Stimulated activated CD4-positive, alpha-beta T cell treated with anti-CD3 and anti-CD28 coated beads, Interleukin-2, amount 100 ng/mL, for 4 hours (primary cell): ENCODE measurements at places on chromosomes 11 and 22.

DNA sequence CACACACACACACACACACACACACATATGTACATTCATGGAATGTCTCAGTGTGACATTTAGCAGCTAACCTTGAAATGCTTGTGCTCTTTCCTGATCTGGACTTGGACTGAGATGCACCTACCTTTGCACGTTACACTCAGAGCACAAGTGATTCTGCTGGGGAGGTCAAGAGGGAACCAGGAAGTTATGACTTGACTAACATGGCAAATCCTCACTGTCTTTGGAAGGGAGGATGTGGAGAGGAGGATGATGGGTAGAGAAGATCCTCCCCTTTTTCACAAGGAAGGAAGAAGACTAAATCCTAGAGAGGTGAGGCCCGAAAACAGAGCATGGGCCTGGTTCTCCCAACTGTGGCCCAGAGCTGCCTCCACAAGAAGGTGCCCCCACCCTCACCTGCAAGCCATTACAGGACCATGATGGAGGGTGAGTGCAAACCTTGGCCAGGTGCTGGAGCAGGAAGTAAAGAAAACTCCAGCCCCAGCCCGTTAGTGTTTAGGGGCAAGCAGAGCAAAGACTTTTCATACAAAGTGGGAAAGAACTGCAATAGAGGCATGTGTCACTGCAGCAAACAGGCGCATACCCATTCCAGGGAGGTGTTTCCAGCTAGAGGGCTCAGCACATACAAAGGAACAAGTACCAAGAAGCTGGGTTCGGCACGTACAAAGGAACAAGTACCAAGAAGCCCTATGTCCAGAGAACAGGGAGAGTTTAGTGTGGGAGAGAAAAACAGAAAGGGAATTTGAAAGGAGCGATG, 26.4 kb downstream of the SCN4B start:
- DNase-seq: no peak

DNA sequence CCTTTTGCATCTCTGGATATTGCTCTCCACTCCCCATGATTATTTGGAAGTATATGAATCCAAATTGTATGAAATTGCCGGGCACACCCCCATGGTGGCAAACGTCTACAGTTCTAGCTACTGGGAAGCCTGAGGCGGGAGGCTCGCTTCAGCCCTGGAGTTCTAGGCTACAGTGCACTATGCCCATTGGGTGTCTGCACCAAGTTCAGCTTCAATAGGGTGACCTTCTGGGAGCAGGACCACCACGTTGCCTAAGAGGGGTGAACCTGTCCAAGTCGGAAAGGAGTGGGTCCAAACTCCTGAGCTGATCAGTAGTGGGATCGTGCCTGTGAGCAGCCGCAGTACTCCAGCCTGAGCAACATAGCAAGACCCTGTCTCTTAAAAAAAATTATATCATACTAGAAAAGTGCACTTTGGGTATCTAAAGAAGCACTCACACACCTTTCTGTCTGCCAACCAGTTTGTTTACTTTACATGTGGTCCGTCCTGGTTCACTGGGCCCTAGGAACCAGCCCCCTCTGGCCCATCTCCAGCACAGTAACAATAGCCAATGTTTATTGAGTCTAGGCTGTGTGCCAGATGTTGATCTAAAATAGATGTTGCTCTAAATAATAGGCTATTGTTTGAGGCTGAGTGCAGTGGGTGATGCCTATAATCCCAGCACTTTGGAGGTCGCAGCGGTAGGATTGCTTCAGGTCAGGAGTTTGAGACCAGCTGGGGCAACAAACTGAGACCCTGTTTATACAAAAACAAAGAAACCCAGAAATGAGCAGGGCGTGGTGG, 16.4 kb upstream of the KAT5 start:
- no peak for DNase-seq

DNA sequence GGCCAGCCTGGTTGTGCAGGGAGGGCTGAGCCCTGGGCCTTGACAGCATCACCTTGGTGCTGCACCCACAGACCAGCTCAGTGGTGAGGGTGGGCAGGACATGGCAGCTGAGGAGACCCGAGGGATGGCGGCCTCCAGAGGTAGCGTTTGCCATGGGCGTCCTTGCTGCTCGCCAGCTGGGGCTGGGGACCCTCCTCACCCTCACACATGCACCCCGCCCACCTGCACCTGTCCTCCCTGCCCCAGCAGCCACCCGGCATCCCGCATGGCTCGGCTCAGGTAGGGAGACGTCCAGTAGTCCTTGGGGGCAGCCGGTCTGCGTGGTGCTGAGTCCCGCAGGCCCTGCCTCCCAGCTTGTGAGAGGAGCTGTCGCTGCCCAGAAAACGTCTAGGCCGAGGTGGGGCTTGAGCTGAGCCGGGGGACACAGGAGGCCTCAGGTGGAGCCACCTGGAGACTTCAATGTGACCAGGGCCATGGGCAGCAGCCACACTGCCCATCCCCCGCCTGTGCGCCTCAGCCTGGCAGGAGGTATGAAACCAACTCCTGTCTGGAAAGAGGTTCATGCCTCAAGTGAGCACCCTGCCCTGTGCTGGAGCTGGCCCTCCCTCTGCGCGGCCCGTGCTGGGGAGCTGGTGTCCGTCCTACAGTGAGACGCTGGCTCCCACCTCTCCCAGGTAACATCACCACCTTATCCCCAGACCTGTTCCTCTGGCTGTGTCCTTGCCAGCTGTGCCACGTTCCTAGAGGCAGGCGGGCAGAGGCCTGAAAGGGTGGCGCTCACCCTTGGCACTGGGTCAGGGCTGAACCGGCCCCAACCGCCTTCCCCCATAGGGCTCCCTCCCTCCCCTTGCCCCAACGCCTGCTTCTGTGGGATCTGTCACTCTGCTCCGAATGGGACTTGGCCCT, 3.3 kb upstream of the TRABD start:
- DNase-seq: no peak

DNA sequence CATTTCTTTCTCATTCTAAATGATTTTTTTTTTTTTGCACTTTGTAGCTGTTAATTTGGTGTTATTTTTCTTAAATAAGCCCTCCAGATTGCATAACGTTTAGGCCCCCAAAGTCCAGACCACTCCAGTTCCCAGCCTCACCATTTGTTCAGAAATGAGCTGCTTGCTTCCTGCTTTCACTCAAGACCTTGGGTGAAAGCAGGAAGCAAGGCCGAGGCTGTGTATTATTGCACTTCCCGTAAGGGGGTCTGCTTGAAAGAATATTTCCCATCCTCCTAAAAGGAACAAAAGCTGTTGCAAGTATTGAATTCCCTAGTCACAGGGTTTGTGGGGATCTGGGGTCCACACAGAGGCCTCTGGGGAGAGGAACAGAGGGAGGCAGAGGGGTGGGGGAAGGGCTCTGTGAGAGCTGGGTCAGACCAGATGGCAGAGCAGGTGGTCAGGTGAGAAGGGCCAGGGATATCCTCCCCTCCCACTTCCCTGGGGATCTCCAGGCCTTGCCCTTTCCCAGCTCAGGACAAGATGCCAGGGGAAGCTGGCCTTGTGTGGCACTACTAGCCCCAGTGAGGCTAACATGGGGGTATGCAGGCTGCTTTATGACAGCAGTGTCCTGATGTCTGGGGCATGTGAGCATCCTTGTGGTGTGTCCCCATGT, 51.6 kb upstream of the MYEOV start:
- no peak for DNase-seq

DNA sequence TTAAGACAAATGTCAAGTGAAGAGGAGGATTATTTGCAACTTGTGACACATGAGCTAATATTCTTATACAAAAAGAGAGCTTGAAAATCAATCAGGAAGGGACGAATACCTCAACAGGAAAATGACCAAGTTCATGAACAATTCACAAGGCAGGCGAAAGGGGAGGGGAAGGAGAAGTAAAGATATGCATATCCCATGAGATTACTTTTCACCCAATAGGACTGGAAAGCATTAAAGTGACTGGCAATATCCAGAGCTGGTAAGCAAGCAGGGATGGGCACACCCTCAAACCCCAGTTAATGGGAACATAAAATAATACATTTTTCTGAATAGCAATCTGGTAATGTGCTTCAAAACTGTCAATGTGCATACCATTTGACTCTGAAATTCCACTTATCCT, 129.5 kb downstream of the SLC1A2 start:
- DNase-seq: no peak

DNA sequence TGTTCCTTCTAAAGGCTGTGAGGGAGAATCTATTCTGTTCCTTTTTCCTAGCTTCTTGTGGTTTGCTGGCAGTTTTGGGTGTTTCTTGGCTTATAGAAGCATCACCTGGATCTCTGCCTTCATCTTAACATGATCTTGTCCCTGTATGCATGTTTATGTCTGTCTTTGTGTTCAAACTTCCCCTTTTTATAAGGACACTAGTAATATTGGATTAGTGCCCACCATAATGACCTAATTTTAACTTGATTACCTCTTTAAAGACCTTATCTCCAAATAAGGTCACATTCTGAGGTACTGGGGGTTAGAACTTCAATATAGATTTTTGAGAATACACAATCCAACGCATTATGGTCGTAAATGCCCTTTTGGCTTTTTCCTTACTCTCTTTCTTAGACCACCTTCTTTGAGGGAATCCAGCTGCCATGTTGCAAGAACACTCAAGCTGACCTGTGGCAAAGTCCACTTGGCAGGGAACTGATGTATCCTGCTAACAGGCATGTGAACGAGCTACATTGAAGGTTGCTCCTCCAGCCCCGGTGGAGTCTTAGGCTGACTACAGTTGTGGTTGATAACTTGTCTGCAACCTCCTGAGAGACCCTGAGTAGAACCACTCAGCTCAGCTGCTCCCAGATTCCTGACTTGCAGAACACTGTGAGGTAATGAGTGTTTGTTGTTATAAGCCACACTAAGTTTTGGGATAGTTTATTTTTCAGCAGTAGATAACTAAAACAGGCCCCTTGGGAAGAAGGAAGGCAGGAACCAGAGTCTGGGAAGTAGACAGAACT, 127.1 kb upstream of the OR9Q1 start:
- no peak for DNase-seq

DNA sequence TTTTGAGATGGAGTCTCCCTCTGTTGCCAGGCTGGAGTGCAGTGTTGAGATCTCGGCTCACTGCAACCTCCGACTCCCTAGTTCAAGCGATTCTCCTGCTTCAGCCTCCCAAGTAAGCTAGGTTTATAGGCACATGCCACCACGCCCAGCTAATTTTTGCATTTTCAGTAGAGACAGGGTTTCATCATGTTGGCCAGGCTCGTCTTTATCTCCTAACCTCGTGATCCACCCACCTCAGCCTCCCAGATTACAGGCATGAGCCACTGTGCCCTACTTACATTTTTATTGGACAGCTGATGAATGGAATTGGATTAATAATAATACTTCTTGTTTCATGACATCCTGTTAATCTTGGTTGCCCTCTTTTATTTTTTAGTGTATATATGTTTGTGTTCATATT, 3.0 kb upstream of the MRGPRD start:
- no peak for DNase-seq

- no peak for DNase-seq
Observed at GRCh38 chr22:45180146-45180679, 16.5 kb downstream of the NUP50 start.

DNA sequence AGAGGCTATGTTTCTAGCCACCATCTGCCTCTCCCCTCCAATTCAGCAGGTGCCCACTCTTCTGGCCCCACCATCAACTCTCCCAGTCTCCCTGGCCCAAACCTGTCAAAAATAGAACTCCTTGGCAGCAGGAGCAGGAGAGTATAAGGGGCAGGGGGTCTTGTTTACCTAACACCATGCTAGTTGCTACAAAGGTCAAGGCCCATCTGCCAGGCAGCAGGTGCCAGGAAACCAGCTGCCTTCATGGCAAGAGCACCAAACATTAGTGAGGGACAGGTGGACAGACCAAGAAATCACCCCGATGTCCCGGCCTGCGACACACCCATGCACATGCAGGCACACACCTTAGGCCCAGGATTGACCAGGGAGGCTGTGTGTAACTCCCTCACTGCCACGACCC, 387.9 kb downstream of the BUD13 start:
- DNase-seq: no peak

GRCh38 chr22:41526226-41526829, 17.9 kb downstream of the POLR3H start:
- DNase-seq: no peak

GRCh38 chr11:80873310-80873999, 1432.6 kb upstream of the TENM4 start:
- DNase-seq: no peak

DNA sequence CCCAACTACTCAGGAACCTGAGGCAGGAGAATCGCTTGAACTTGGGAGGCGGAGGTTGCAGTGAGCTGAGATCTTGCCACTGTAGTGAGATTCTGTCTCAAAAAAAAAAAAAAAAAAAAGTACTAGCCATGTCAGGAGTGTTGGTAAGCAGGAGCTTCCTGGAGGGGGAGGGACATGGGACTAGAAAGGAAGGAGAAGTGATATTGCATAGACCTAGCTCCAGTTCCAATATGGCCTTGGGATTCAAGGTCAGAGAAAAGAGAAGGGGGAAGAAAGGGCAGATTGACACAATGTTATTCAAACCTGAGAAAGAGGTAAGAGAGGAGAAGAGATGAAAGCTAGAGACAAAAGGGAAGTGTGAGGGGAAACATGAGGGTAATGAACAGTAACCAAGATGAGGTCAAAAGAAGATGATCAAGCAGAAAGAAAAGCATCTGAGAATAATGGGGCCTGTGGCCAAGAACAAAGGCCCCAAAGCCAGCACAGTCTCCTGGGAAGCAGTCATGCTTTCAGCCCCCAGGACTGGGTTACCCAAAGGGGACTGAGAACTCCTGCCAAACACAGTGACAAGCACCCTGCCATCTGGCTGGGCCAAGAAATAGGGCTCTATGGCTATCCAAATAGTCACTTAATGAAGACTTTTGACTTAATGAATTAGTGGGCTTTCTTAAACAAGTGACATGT, 51.7 kb upstream of the FTH1 start:
- DNase-seq: no peak

GRCh38 chr11:11810764-11811726, 30.7 kb upstream of the USP47 start:
- no peak for DNase-seq

- DNase-seq: no peak
Observed at GRCh38 chr22:20027966-20028854, 7.3 kb downstream of the TANGO2 start.

- DNase-seq: no peak
Observed at GRCh38 chr11:20197881-20198280, 37.6 kb upstream of the DBX1 start.

GRCh38 chr11:121099885-121100284, 1.2 kb upstream of the TECTA start:
- DNase-seq: no peak

- no peak for DNase-seq
Observed at GRCh38 chr11:112963368-112963955, 2.2 kb downstream of the NCAM1 start.

- DNase-seq: no peak
Observed at GRCh38 chr11:35478471-35479091, 46.8 kb downstream of the PAMR1 start.

- DNase-seq: peak; percentile 64
Observed at GRCh38 chr11:46238078-46238966, 39.1 kb upstream of the CREB3L1 start.

- DNase-seq: no peak
Observed at GRCh38 chr11:132318421-132319157, 948.2 kb downstream of the NTM start.

GRCh38 chr22:16824716-16825687, at the start of gene XKR3:
Gene XKR3, minus strand, starts transcription at chr22:16825411. Its CDS starts 17,338 bp downstream, at chr22:16808073.
- DNase-seq: peak; percentile 6
